ENCODE measurements at places on chromosomes 12 and 14. TPM values are rescaled to one million over a fixed set of nuclear protein-coding genes. Genes with fewer than 3 reads are reported as not detected.

DNA sequence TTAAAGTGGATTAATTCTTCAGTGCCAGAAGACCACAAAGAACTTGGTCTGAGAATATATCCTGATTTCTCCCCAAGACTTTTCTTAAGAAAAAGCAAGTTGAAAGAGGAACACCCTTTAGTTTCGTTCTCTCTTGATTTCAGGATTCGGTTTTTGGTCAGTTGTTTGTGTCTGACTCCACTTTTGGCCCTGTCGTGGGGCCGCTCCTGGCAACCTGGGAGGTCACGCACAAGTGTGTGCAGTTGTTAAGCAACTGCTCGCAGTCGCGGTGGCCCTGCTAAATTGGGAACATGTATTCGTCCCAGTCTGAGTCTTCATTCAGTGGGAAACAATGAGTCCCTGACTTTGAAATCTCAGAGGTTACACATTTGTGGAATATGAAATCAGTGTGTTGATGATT is 68.7 kb downstream of the RGS6 start:
- peak; percentile 74 for DNase-seq

GRCh38 chr14:49497725-49498348 is 88.3 kb downstream of the RPS29 start:
- no peak for DNase-seq

- no peak for DNase-seq
Observed at GRCh38 chr14:21527318-21527679, 1.2 kb upstream of the SALL2 start.

KRT77 gene
- not detected for total RNA-seq

DNA sequence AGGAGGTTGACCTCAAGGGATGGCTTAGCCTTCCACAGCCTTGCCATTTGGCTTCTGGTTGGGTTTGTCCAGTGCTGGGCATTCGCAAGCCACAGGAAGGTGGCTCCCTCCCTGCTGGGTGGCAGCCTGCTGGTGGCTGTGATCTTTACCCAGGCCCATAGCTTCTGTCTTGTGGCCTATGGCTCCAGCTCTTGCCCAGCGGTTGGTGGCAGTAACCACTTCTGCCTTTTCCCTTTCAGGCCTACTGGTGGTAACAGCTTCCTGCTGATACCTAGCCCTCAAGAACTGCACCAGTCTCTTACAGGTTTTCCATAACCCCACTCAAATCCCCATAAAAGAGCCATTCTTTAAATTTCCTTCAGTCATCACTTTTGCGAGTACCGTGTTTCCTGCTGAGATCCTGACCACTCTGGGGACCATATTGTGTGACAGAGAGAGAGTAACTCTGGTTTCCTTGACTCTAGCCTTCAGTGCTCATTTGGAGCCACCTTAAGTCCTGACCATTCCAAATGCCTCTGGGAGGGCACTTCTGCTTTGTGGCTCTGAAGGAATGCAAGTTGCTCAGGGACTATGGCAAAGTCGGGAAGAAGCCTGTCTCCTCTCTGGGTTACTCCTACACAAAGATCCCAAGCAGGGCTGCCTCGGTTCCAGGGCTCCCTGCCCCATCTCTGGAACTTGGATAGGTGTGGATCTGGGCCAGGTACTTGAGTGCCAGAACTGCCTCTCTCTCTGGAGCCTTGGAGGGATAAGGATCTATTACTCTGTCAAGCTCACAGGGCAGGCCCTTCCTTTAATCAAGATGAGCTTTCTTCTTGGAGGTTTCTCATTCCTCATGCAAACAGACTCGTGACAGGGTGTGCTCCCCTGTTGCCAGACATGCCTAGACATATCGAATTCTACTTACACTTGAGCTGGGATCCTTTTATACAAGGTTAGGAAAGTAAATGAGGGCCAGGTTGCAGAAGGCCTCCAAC is 2.9 kb upstream of the NYNRIN start:
- no peak for DNase-seq

DNA sequence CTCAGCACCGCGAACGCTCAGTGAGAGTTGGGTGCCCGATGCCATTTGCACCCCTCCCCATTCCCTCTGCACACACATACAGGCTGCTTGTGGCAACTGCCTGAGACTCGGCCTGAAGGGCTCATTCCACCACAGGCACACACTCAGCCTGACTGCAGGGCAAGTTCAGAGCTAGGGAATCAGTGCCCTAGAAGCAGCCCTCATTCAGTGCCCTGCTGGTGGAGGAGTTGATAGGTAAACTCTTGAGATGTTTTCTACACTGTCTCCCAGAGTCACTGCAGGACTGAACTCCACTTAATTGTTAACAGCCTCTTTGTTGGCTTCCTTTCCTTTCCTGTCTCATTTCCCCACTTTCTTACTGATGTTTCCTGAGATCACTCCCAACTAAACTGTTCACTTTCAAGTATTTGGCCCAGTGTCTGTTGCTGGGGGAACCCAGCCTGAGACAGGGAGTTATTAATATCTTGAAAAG is 16.9 kb downstream of the PPP1R36 start:
- no peak for DNase-seq

DNA sequence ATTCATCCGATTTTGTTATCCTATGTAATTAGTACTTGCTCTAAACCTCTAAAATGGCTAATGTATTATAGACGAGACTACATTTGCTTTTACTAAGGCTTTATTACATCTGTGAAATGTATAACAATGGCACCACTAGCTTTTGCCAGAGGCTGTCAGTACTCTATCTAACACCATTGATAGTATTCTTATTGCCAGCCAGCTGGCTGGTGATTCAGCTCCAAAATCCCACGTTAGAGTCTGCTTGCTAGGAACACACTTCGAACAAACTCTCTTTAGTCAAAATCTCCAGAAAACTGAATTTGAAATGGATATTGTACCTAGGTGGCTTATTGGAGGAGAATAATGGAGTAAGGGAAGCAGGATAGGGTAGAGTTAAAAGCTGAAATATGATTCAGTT is 839.2 kb downstream of the SLC6A15 start:
- no peak for DNase-seq

- DNase-seq, result no peak
Observed at GRCh38 chr14:23370221-23370620, 2.4 kb upstream of the IL25 start.

DNA sequence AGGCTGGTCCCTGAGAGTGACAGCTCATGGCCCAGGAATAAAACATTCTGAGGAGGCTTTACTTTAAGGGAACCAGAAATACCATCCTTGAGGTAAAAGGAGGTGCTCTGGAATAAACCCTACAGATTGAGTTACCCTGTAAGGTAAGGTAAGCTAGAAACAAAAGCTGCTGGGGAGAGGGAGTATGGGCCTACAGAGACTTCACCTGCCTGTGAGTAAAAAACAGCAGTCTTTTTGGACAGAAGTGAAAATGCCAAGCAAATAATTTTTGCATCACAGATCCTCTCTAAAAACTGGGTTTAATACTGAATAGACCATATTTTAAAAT is 41.2 kb downstream of the CORO1C start:
- no peak for DNase-seq

Data from left lung (tissue), 14 donors.